ENCODE measurements at places on chromosomes 12 and 14.

DNA sequence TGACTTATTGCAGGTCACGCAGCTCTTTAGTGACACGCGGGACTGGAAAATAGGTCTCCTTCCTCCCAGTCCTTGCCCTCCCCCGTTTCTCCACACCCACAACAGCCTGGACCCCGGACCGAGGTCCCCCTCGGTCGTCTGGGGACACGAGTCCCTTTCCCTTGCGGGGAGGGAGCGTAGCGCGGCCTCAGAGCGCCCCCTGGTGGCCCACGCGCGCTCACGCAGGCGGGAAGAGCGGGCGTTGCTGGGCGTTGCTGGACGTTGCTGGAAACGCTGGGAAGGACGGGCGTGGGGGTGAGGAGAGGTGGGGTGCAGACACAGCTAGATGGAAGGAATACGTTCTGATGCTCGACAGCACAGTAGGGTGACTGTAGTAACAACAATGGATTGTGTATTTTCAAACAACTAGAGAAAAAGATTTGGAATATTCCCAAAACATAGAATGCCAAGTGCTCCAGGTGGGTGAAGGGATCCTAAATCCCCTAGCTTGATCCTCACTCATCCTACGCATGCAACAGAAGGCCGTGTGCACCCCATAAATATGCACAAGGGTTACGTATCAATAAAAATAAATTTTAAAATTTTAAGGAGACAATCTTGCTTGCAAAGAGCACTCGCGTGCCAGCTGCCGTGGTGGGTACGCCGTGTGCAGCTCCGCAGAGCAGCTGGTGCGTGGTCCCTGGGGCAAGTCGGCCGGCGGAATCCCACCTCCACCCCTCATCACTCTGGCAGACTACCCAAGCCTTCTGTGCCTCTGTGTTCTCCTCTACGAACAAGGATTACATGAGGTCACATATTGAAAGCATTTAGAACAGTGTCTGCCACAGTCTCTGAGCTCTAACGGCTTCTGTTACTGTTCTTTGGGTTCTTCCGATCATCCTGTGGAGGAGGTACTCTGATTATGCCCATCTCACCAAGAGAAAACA lies 87.4 kb downstream of the B4GALNT3 start:
- DNase-seq = peak; percentile 73

- DNase-seq = no peak
These were observed 75.0 kb downstream of the NT5DC3 start for GRCh38 chr12:103766028-103766427.

- DNase-seq = no peak
These were observed 308.8 kb downstream of the SNAPC1 start for GRCh38 chr14:62071039-62071438.

- DNase-seq = no peak
These were observed 79.5 kb downstream of the SLC25A47 start for GRCh38 chr14:100402631-100403030.

All from CD4-positive, alpha-beta T cell treated with Interferon alpha-2 for 1 hour (primary cell).